Kidney (tissue), 22 donors: ENCODE measurements at places on chromosomes 6 and 20.

DNA sequence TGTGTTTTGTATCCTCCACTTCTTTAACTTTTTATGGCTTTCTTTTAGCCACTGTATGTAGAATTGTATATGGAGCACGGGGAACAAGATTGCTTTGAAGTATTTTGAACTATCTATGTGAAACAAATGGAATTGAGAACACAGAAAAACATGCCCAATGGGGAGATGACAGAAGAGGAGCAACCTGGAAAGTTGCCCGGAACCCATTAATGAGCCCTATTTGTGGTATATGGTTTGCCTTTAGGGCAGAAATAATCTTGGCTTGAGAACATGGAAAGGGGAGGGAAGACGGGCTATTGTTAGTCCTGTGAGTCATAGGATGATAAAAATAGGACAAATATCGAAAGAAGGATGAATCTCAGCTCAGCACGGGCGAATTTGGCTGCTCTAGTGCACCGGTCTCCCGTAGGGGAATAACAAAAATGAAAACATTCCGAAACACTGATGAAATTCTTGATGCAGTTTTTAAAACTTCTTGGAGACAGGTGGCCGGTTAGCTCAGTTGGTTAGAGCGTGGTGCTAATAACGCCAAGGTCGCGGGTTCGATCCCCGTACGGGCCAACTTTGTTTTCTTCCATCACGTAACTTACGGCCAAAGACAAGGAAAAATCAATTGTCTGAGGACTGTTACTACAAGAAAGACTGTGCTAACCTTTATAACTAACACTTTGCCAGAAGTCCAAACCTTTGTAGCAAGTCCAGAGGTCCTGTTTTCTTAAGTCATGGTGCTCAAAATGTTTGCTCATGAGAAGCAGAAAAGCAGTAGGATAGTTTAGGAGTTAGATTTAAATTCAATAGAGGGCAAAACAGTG lies 15.7 kb downstream of the HMGN4 start:
- DNase-seq: peak; percentile 88

DNA sequence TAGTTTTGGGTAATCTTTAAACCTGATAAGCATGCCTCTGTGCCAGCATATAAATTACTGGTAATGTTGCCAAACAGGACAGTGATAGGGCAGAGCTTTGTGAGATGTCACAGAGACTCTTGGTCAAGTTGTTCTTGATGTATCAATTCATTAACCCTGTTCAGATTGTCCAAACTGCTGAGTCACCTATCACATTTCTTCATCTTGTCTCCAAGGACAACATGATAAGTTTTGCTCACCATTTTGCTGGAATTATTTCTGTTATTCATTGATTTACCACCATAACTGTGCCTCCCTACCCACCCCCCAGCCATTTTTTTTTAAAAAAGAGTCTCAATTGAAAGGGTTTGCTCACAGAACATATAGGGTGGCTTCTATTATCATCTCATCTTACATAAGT lies 19.5 kb upstream of the GMNN start:
- DNase-seq: no peak

DNA sequence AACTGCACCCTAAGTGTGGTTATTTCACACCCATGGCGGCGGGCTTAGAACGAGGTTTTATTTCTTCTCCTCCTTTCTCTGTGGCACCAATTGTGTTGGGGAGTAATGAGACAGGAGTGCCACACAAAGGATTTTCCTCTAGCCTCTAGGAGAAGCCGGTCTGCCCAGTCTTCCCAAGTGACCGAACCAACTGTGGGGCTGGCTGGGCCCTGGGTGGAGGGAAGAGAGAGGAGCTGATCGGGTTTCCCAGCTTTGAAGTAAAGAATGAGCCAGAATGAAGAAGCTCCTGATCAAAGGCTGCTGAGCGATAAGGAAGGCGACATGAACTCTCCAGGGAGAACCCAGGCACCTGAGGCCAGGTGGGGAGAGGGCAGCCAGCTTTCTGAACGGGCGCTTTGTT lies 616.0 kb upstream of the BTBD3 start:
- no peak for DNase-seq

DNA sequence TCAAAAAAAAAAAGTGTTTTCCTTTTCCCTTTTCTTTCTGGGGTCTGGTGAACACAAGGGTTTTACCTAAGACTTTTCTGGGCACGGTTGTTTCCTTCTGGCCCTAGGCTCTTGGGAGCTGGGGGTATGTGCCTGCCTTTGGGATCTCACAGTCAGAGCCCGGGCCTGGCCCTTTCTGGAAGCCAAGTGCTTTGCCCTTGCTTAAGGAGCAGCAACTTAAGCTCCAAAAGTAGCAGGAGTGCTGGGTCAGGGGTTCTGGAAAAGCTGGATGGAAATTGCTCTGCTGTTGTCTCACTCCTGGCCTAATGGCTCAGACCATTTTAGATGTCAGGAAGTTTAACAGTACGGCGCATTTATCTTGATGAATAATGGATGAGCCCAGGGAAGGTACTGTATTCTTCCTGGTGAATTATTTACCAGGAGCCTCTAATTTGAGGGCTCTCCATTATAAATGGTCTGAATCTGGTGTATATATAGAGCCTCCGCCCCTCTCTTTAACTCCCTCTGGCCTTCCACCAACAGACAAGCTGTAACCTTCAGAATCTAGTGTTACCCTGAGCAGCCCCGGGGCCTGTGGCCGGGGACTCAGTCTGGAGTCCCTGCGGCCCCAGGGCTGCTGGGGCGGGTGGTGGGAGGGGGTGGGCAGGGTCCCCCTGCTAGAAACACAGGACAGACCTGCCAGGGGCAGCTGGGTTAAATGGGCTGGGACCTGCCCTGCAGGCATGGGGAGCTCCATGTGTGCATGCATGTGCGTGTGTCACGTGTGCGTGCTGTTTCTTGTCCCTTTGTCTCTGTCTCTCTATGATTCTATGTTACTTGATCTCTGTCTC lies 37.5 kb downstream of the PTK7 start:
- peak; percentile 74 for DNase-seq

GRCh38 chr6:121354764-121355163 lies 20.5 kb upstream of the TBC1D32 start:
- DNase-seq: no peak

- DNase-seq: no peak
Measured at GRCh38 chr6:130111031-130111430, 92.7 kb downstream of the L3MBTL3 start.

- no peak for DNase-seq
Measured at GRCh38 chr6:75551367-75551952, 50.2 kb upstream of the SENP6 start.

GRCh38 chr6:148878683-148879082 lies 131.9 kb downstream of the UST start:
- no peak for DNase-seq

- DNase-seq: no peak
Measured at GRCh38 chr6:6148192-6148815, 141.6 kb upstream of the NRN1 start.

- DNase-seq: no peak
Measured at GRCh38 chr20:19734811-19735210, 23.2 kb upstream of the RIN2 start.

- no peak for DNase-seq
Measured at GRCh38 chr20:24102749-24103333, 114.3 kb upstream of the GGTLC1 start.

DNA sequence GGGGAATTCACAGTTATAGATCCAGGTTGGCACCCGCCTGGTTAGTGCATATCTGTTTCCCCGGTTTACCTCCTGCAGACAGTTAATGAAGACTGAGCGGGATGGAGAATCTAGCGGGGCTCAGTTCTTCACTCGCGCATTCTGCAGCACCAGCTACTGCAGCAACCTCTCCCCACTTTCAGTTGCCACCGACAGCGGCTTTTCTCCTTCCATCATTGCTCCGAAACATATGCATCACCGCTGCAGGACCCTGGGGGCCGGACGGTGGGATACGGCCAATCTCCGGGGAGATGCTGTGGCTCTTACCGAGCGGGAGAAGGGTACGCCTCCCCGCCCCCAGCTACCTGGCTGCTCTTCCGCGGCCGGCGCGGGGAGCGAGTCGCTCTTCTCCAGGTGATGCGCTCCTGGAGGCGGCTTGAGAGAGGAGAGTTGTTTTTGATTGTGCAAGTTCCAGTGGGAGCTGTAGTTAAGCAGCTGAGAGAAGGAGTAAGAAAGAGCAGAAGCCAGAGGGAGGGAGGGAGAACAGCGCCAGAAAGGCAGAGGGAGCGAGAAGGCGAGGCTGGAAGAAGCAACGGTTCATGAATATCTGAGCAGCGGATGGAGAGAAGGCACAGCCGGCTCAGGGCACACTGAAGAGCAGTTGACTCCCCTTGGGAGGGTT lies at the start of gene SGK1:
Gene SGK1, minus strand, starts transcription at position 642 of the 661 bp plus-strand sequence. CDS start 652 bp downstream, outside the sequence.
- no peak for DNase-seq

GRCh38 chr6:11732036-11732631 lies 46.5 kb downstream of the ADTRP start:
- DNase-seq: no peak

DNA sequence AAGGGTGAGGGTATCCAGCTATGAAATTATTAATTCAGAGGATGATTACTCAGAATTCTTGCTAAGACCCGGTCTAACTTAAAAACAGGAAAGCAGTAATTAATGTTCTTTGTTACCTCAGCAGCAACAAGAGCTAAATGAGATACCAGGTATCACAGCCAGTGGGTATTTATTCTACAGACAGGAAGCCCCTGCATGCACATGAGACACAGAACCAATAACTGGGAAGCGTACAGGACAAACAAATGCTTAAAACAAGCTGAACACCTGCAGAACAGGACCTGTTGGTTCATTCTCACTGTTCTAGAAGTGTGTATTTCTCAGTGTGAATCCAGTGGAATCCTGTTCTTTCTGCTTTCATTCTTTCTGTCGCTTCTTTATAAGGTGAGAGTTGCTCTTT lies 30.9 kb downstream of the SCML4 start:
- peak; percentile 2 for DNase-seq

DNA sequence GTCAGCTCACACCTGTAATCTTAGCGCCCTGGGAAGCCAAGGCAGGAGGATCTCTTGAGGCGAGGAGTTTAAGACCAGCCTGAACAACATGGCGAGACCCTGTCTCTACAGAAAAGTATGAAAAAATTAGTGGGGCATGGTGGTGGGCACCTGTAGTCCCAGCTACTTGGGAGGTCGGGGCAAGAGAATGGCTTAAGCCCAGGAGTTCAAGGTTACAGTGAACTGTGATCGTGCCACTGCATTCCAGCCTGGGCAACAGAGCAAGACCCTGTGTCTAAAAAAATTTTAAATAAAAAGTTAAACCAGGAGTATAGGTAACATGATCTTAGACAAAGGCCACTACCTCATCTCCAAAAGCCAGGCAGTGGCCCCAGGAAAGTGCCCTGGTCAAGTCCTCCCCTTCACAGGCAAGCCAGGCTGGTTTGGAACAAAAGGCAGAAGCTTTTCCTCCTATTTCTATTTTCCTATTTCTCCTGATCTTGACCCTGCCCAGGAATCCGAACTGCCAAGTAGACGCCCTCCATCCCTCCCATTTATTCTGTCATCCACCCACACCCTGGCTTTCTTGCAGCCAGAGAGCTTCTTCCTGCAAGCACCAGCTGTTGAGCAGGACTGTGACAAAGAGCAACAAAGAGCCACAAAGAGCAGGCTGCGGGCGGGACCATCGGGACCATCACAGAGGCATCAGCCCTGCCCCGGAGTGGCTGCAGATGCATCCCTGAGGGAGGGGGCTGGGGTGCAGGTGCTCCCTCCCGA lies 149.9 kb upstream of the AFDN start:
- DNase-seq: peak; percentile 75

- no peak for DNase-seq
Measured at GRCh38 chr6:29424575-29424974, 9.8 kb downstream of the OR12D1 start.

GRCh38 chr6:35368038-35368887 lies 25.9 kb downstream of the PPARD start:
- DNase-seq: no peak

- no peak for DNase-seq
Measured at GRCh38 chr6:145551164-145551563, 184.2 kb downstream of the EPM2A start.

DNA sequence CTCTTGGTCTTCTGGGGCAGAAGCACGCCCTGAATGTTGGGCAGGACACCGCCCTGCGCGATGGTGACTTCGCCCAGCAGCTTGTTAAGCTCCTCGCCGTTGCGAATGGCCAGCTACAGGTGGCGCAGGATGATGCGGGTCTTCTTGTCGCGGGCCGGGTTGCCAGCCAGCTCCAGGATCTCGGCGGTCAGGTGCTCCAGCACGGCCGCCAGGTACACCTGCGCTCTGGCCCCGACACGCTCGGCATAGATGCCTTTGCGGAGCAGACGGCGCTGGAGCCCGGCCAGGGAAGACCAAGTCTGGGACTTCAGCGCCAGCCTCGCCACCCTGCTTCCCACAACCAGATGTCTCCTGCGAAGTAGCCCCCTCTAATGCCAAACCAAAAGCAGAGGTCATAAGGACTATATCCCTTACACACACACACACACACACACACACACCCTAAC lies 8.0 kb upstream of the SLC17A3 start:
- peak; percentile 32 for DNase-seq

DNA sequence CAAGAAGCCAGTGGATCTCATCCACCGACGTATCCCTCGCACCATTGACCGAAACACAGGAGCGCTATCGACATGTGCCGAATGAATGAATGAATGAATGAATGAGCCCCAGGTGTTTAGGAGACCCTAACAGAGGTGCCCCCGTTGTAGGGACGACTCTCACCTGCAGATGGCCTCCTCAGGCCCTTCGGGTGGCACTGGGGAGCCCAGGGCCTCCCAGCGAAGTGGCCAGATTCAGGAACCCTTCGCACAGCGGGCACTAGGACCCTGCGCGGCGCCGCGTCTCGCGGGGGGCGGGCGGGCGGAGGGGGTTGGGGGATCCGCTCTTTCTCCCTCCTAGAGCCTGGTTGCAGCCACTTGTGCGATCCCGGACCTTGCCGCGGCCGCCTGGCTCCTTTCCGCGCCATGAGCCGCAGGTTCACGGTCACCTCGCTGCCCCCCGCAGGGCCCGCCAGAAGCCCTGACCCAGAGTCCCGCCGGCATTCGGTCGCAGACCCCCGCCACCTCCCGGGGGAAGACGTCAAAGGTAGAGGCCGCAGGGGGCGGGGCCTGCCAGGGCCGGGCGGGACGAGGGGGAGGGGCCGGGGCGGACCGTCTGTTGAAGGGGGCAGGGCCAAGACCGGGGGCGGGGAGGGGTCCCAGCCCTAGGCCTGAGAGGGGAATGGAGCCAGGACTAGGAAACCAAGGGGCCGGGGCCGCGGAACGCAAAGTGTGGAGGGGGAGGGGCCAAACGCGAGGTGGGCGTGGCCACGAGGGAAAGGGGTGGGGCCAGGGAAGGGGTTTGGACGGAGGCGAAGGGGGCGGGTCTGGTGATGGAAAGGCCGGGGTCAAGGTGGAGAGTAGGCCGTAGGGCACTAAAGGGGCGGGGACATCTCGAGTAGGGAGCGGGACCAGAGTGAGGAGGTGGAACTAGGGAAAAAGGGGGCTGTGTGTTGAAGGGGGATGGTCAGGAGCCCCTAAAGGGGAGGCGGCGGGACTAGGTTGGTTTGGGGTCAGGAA lies 7.4 kb upstream of the SLC12A5 start:
- peak; percentile 82 for DNase-seq

GRCh38 chr20:19074828-19075516 lies 137.5 kb upstream of the SLC24A3 start:
- no peak for DNase-seq

DNA sequence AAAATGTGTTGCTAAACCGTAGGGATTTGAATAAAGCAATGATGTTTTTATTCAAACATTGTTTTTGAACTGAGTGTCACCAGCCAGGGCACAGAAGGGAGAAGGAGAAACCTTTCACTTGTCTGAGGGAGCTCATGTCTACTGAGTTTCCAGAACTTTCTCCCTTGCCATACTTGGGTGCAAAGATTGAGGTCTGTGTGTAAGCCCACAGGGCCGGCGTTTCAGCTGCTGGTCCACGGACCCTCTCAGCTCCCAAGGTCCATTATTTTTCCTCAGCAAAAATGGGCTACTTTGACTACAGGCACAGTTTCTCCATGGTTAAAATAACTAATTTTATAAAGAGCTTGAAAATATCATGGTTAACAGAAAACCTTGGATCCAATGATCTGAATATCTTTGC lies 32.6 kb downstream of the PSMG4 start:
- DNase-seq: no peak
